Stimulated activated CD8-positive, alpha-beta memory T cell treated with anti-CD3 and anti-CD28 coated beads, Interleukin-7, amount 100 ng/mL, for 1 hour (primary cell): ENCODE measurements at places on chromosomes 3 and 15.

GRCh38 chr3:143604402-143605185 lies 243.7 kb downstream of the SLC9A9 start:
- DNase-seq, result no peak

DNA sequence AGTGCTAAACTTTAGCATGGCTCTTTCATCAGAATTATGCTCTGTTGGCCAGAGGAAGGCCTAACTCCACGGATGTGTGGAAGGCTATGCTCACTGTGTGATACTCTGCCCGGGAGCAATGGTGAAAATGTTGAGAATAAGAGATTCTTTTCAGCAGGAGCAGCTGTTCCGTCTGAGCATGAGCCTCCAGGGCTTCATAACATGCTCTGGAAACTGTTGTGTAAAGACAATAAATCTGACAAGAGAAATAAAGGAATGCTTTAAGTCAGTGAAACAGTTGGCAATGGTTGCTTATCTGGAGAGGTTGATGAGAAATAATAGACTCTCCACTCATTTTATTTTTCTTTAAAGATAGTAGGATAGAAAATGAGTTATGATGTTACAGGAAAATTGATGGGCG lies 269.8 kb downstream of the DIPK2A start:
- no peak for DNase-seq

- no peak for DNase-seq
Observed at GRCh38 chr3:185815391-185816282, 9.2 kb downstream of the IGF2BP2 start.

DNA sequence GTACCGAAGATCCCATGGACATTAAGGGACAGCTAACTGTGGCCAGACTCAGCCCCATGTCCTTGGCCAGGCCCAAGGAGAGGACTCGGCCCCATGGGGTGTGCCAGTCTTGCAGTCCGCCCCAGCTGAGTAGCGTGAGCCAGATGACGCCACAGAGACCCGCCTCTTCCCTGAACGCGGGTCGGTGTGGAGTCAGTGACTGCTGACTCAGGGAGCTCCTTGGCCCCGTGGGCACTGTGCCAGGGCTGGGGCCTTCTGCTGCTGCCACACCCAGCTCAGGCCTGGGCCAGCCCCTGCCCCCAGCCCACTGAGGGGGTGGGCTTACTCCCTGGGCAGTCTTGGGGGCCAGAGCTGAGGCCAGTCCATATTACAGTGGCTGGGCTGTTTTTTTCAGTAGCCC lies 52.8 kb downstream of the PLXNA1 start:
- no peak for DNase-seq

DNA sequence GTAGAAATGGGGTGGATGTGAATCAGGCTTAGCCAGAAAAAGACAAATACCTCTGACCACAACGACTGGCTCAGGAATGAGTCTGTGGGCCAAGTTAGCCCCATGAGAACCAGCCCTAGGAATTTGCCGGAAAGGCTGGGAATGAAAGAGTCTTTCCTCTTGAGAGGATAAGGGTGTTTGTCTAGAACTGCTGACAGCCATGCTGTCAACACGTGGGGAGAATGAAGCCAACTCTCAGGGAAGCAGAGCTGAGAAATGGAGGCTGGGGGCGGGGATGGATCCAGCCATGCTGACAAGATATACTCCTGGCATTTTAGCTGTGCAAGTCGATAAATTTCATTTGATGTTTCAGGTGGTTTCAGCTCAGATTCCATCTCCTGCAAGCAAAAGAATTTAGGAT lies 10.6 kb upstream of the SLC6A1 start:
- no peak for DNase-seq

GRCh38 chr15:68586274-68586961 lies 7.6 kb downstream of the CORO2B start:
- DNase-seq, result no peak

DNA sequence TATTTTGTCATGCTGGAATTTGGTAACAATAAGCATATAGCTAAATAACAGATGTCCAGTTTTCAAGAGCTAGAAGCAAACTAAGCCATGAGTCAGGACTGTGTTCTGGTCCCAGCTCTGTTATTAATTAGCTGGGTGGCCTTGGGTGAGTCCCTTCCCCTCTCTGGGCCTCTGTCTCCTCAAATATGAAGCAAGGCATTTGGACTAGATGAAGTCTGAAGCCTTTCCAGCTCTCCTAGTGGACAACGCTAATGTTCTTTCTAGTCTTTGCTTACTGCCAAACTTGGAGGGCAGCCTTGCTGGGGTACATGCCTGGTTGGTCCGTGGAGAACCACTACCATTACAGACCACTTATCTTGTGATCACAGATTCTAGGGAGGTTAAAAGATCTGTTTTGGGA lies 127.6 kb downstream of the DUT start:
- no peak for DNase-seq

DNA sequence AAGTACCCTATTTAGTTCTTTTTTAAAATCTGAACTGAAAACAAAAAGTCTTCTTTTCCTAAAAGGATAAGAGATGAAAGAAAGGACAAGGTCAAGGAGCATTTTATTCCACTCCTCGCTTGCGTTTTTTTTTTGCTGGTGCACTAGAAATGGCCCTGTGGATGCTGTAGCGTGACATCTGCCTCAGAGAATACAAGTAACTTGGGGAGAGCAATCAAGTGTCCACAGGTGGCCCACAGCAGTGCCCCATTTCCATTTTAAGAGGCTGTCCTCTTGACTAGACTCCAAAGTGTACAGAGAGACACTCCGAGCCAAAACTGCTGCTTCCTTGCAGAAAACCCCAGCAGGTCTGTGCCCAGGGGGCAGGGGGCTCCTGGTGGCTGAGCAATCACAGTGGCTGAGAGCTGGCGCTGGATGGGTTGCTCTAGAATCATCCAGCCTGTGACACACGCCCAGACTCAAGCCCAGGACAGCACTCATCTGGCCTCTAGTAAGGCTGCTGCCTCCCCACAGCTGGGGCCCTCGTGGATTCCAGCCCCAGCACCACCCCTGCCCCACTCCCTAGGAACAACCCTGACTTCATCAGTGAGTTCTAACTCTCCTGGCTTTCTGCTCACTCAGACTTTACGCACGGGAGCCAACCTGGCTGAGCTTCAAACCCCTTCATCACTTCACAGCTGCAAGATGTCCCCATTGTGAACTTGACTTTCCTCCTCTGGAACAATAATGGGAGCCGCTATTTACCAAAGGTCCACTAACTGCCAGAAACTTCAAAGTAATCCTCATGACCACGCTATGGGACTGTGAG lies 71.1 kb upstream of the SPATA12 start:
- DNase-seq, result no peak

- DNase-seq, result no peak
Observed at GRCh38 chr3:58994746-58995330, 55.0 kb downstream of the CFAP20DC start.

GRCh38 chr3:121844892-121845291 lies 9.9 kb downstream of the EAF2 start:
- DNase-seq, result no peak

GRCh38 chr3:74906181-74906580 lies 291.7 kb upstream of the CNTN3 start:
- DNase-seq, result no peak

- no peak for DNase-seq
Observed at GRCh38 chr15:78072080-78072892, 5.2 kb downstream of the TBC1D2B start.

DNA sequence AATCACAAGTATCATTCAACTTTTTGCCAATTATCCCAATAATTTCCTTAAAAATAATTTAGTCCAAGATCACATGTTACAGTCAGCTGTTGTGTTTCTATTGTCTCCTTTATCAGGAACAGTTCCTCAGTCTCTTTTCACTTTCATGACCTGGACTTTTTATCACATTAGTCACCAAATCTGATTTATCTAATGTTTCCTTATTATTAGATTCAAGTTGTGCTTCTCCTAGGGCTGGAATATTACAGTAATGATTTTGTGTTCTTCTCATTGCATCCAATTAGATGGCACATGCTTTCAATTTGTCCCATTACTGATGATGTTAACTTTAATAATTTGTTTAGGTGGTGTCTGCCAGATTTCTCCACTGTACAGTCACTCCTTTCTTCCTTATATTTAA lies 66.3 kb upstream of the DCBLD2 start:
- no peak for DNase-seq

GRCh38 chr3:119173325-119173724 lies at the start of gene UPK1B:
Gene UPK1B (plus strand): TSS chr3:119173598. CDS start chr3:119186742, 13,144 bp downstream.
- no peak for DNase-seq

DNA sequence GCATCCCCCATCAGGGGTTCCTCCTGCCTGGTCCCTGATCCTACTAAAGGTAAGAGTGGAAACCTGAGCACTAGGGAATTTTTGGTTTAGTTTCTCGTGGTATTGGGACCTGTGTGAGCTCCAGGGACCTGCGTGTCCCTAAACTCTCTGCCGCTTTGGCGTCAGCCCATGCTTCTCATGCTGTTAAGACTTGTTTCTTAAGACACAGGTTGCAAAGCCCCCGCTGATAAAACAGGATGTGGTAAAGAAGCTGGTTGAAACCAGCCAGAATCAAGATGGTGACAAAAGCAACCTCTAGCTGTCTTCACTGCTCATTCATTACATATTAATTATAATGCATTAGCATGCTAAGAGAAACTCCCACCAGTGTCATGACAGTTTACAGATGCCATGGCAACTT lies 64.6 kb downstream of the LYZL4 start:
- no peak for DNase-seq

- DNase-seq, result no peak
Observed at GRCh38 chr15:28086175-28086703, 12.9 kb downstream of the OCA2 start.

DNA sequence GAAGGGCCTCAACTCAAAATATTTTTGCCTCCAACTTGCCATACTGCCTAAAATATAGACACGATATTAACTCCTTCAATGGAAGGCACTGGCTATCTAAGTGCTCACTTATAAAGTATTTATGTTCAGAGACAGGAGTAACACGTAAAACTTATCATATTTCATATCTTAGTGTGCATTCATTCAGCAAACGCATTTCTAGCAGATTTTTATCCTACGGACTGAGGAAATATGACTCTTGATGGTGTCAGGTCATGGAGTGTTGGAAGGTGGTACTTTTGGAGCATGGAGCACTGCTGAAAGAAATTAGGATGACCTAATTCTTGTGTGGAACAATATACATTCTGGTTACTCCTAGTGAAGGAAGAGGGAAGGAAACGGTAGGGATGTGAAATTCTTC lies 43.8 kb upstream of the LEKR1 start:
- no peak for DNase-seq

GRCh38 chr3:162718697-162719096 lies 1222.1 kb downstream of the OTOL1 start:
- no peak for DNase-seq

- DNase-seq, result no peak
Observed at GRCh38 chr3:112437146-112438022, 61.9 kb downstream of the BTLA start.

GRCh38 chr3:138222131-138222941 lies 35.2 kb downstream of the ARMC8 start:
- no peak for DNase-seq

DNA sequence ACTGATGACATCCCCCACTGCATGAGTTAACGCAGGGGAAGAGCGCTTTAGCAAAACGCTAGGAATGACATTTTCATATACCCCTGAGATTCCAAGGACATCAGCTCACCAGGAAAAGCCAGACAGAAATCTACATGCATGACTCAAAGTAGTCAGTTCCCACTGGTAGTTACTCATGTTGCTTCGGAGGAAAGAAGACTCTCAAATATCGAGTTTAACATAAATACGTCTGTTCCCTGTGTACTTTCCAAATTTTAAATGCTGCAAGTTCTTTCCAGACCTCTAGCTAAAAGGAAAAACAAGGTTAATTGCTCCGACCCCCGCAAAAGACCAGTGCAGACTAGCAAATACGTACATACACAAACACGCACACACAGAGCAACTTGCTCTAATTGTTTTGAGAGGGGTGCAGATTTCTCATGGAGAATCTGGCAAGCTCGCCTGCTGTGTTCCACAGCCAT lies 115.4 kb upstream of the PRICKLE2 start:
- no peak for DNase-seq

- no peak for DNase-seq
Observed at GRCh38 chr3:172383306-172383796, 64.9 kb downstream of the GHSR start.

GRCh38 chr15:39788800-39789565 lies 6.3 kb upstream of the FSIP1 start:
- DNase-seq, result no peak
